Left renal pelvis (tissue), 4 donors: ENCODE measurements at places on chromosomes 7 and 10. TPM values are rescaled to one million over a fixed set of nuclear protein-coding genes. Genes with fewer than 3 reads are reported as not detected.

GRCh38 chr7:127822822-127823508 is 171.0 kb downstream of the SND1 start:
- DNase-seq = no peak

GRCh38 chr7:18224138-18224537 is 196.5 kb upstream of the PRPS1L1 start:
- no peak for DNase-seq

DNA sequence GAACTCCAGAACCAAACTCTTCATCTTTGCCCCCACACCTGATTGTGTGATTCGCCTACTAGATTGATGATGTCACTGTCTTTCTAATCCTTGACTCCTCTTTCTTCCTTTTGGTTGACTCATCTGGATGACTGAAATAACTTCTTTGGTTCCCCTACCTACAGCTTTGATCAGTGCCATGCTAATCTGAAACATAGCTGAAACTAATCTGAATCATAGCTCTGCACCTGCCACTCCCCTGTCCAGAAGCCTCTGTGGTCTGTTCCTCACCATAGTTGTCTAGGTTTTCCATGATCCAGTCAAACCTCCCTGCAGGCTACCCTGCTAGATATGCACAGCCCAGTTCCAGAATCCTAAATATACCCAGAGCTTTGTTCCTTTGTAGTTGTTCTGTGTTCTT is 51.9 kb downstream of the ZNF365 start:
- no peak for DNase-seq

GRCh38 chr10:49628599-49628998 is 14.8 kb downstream of the CHAT start:
- no peak for DNase-seq

DNA sequence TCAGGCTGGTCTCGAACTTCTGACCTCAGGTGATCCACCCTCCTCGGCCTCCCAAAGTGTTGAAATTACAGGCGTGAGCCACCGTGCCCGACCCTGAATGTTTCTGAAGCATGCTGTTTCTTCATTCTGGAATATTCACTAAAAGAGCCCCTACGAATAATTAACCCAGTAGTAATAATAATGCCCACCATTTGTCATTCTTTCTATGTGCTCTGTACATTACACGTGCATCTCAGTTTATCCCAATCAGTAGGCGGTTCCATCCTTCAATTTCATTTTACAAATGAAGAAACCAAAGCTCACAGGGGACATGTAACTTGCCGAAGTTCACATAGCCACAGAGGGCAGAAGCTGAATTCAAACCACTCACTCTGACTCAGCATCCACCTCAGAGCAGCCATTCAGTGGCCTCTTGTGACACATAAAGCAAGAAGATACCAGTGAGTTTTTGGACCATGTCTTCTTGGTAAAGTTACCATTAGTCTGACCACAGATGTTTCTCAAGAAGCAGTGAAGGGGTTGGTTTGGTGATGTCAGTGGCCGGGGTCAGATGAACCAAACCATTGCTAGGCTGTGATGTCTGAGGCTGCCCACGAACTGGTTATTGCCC is 71.9 kb upstream of the DUSP5 start:
- no peak for DNase-seq

- no peak for DNase-seq
Observed at GRCh38 chr10:34845070-34845469, 30.0 kb upstream of the PARD3 start.

GRCh38 chr10:1384026-1384425 is 327.8 kb downstream of the WDR37 start:
- DNase-seq = no peak

- no peak for DNase-seq
Observed at GRCh38 chr10:29063806-29064644, 224.8 kb upstream of the LYZL1 start.

DNA sequence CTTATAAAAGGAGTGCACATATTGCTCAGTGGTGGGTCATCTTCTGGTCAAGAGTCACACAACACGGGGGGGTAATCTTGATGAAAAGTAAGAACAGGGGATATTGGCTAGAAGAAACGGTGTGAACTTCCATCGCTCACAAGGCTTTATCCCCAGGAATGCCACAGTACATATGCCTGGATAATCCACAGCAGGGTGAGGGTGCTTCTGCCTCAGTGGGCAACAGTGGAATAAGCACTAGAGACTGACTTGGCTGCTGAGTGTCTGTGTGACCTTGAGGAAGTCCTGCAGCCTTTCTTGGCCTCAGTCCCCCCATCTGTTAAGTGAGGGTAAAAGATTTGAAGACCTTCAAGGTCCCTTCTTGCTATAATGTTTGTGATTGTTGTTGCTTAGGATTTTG is 44.9 kb upstream of the SHH start:
- DNase-seq = no peak

NUTM2D gene
- polyA plus RNA-seq = 6.9 TPM

ITPRID1 gene
- polyA plus RNA-seq = not detected

IKZF1 gene
- polyA plus RNA-seq = 2.6 TPM

GRCh38 chr7:99419323-99420021 is 10.7 kb downstream of the BUD31 start:
- no peak for DNase-seq

- no peak for DNase-seq
Observed at GRCh38 chr10:93718937-93719725, 16.7 kb upstream of the FRA10AC1 start.

ZEB1 gene
- polyA plus RNA-seq = 99.7 TPM

GRCh38 chr7:7789551-7789988 is 71.2 kb upstream of the RPA3 start:
- DNase-seq = no peak

PANK1 gene
- polyA plus RNA-seq = 51.3 TPM

HOXA11 gene
- polyA plus RNA-seq = 44.2 TPM

NPY gene
- polyA plus RNA-seq = 1.0 TPM

OGDHL gene
- 32.4 TPM for polyA plus RNA-seq

DNA sequence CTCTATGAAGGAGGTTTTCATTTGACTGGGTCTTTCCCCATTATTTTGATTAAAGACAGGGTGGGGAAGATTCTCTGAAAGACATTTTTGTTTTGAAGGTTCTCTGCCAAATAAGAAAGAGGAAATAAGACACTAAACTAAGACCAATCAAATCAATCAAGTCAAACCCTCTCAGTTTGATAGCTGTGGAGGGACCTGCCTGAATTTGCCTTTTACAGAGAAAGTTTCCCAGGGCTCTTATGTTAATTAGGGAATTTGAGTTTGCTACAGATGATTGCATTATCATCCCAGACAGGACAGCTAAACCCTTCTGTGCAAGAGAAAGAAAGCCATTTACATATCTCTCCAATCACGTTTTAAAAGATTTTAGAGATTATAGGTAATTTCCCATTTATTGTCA is 80.0 kb downstream of the CSTF2T start:
- DNase-seq = no peak

DNA sequence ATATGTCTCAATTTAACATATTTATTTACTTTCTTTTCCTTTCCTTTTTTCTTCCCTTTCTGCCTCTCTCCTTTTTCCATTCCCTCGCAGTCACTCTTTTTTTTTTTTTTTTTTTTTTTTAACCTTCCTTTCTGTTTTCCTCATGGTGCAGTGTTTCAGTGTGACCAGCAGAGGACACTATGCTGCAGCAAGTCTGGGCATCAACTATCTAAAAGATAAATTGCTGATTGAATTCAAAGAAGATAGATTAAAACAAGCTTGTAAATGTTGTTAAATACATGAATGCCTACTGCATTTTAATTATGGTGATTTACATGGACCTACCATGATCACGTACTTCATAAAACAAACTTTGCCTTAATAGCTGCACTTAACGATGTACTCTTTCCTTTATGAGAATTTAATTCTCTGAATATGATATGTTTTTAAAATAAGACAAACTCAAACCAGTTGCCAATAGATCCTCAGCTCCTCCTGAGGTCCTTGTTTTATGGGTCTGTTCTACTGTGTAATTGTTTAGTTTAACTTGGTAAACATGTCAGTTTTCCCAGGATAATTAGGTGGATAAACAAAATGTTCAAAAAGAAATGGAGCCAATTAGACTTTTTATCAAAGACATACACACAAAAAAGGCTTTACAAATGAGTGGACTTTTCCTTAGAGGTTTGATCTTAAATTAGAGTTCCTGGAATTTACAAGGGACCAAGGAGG is 101.0 kb upstream of the AGR3 start:
- DNase-seq = no peak

DNA sequence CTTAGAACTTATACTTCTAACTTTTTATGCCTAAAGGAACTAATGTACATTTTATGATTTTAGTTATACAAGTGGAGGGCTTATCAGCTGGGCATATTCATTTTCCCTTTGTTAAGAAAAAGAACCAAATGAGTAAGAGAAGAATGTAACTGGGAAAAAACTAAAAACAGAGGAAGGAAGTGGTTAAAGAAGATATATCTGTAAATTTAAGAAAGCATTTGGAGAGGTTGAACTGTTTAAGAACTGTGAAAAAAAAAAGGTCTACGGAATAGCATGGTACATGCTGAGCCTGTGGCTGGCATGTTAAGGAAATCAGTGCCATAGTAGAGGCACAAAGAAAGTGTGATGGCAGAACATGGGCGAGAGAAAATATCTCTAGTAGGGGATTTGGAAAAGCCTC is 6.2 kb downstream of the MDFIC start:
- no peak for DNase-seq

ZNF398 gene
- polyA plus RNA-seq = 13.8 TPM

DNA sequence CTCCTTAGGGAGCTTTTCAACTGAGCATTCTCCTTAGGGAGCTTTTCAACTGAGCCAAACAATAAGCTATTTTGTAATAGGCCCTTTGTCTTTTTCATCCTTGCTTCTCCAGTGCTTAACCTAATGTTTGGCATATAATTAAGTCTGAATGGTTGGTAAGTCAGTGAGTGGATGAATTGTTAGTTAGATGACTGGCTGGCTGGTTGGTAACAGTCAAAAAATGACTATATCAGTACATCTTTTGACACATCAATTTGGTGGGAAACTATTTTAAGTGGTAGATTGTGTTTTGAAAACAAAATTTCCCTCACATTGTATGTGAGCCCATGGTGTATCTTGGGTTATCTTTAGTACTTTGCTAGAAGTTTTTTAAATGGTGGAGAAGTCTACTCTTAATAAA is 16.4 kb downstream of the ING3 start:
- DNase-seq = no peak

DNA sequence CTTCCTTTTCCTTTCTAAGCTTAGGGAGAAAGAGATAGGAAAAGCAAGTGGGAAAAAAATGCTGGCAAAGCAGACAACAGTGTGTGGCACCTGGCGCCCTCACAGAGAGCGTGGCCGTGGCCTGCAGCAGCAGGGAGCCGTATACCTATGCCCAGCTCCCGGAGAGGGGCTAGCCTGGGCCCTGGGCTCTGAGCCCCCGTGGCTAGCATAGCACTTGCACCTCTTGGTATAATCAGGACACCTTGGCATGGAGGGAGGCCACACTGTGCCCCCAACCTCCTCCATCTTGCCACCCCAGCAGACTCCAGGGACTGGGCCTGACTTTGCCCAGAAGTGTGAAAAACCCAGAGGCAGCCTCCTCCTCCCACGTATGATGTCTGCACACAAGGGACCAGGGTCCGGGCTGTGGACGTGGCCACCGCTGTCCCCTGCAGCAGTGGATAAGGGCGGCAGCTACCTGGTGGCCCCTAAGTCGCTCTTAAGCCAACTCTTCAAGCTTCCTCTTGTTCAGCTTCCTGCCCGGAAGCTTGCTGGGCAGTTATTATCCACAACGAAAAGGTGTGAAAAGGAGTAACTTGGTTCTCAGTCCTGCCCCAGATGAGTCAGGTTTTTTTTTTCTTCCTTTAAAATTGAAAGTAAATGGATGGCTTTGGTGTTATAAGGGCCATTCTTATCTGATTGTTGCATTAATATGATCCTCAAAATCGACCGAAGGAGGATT is 249.1 kb upstream of the PITRM1 start:
- DNase-seq = no peak

MSMB gene
- polyA plus RNA-seq = not detected

COL28A1 gene
- 68.9 TPM for polyA plus RNA-seq

GRCh38 chr10:11339660-11340059 is 271.8 kb downstream of the USP6NL start:
- DNase-seq = no peak

ZNF789 gene
- polyA plus RNA-seq = 32.1 TPM

GRCh38 chr7:29304756-29305155 is 110.2 kb downstream of the CHN2 start:
- no peak for DNase-seq
